T-helper 2 cell treated with Interferon-gamma antibody and Interleukin-4, amounts not matched to agents 5 μg/mL and 100 μg/mL, for 36 hours (primary cell): ENCODE measurements at places on chromosomes 11 and 22.

DNA sequence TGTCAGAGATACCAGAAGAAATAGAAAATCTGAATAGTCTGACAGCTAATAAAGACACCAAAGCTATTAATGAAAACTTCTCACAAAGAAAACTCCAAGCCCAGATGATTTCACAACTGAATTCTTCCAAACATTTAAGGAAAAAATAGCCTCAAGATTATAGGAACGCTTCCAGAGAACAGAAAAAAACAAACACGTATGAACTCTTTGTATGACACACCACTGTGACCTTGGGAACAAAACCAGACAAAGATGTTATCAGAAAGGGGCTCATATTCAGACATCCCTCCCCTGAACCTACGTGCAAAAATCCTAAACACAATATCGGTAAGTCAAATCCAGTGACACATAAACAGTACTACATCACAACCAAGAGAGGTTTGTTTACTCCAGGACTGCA, 23.5 kb downstream of the CERK start:
- H3K4me3 ChIP-seq, result no peak overlapping the region
- DNase-seq, result no peak
- H3K4me1 ChIP-seq, result no peaks in the 10 kb centered on the region
- peaks cover 56% of the 10 kb centered on the region for H3K36me3 ChIP-seq

- no peak overlapping the region for H3K27ac ChIP-seq
- peak overlapping the region; percentile 97 for H3K4me3 ChIP-seq
- no peak for DNase-seq
- peaks cover 13% of the 10 kb centered on the region for H3K27me3 ChIP-seq
These were observed 1.2 kb downstream of the POLR2F start for GRCh38 chr22:37954686-37955085.

- no peak overlapping the region for H3K27ac ChIP-seq
- H3K36me3 ChIP-seq, result no peaks in the 10 kb centered on the region
- H3K4me1 ChIP-seq, result no peaks in the 10 kb centered on the region
- H3K27me3 ChIP-seq, result no peaks in the 10 kb centered on the region
- H3K4me3 ChIP-seq, result no peak overlapping the region
- no peak for DNase-seq
These were observed 418.0 kb downstream of the SHANK2 start for GRCh38 chr11:70834277-70834940.

- H3K4me3 ChIP-seq, result no peak overlapping the region
- H3K27me3 ChIP-seq, result peaks cover 3% of the 10 kb centered on the region
- no peaks in the 10 kb centered on the region for H3K4me1 ChIP-seq
These were observed 25.4 kb downstream of the CELSR1 start for GRCh38 chr22:46512039-46512370.

DNA sequence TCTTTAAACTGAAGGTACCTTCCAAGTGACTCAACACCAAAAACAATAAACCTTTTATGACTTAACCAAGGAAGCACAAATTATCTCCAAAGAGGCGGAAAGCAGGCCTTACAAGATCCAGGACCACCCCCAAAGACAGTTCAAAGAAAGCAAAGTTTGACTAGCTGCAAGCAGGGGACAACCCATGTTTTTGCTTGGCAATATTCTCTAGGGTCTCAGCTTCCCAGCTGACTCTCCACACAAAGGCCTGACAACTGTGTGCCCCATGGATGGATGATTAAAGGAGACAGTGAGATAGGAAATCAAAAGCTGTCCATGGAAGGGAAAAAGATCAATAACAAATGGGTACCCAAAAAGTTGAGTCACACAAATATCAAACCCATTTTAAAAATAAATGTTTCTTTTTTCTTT, 232.2 kb downstream of the DDX10 start:
- peaks cover 3% of the 10 kb centered on the region for H3K4me1 ChIP-seq
- no peak for DNase-seq
- no peak overlapping the region for H3K27ac ChIP-seq
- no peaks in the 10 kb centered on the region for H3K27me3 ChIP-seq
- H3K4me3 ChIP-seq, result no peak overlapping the region

- no peak overlapping the region for H3K27ac ChIP-seq
- no peak for DNase-seq
These were observed 140.3 kb downstream of the GRIK4 start for GRCh38 chr11:120651836-120652235.

- H3K27ac ChIP-seq, result no peak overlapping the region
- DNase-seq, result no peak
- H3K27me3 ChIP-seq, result peaks cover 2% of the 10 kb centered on the region
- no peaks in the 10 kb centered on the region for H3K4me1 ChIP-seq
- H3K36me3 ChIP-seq, result no peaks in the 10 kb centered on the region
- H3K4me3 ChIP-seq, result no peak overlapping the region
These were observed 348.4 kb upstream of the NARS2 start for GRCh38 chr11:78922859-78923625.
